Fibroblast of skin of left biceps (primary cell): ENCODE measurements at places on chromosomes 16 and 17.

- DNase-seq, result no peak
These were observed 217.9 kb downstream of the RAB11FIP4 start for GRCh38 chr17:31609331-31609730.

- peak; percentile 6 for DNase-seq
These were observed 577 bp upstream of the HS3ST2 start for GRCh38 chr16:22813223-22813947.

GRCh38 chr17:38874505-38875400 is 4.9 kb downstream of the LASP1 start:
- DNase-seq, result no peak

- DNase-seq, result no peak
These were observed 126.9 kb upstream of the AXIN2 start for GRCh38 chr17:65688307-65688706.

DNA sequence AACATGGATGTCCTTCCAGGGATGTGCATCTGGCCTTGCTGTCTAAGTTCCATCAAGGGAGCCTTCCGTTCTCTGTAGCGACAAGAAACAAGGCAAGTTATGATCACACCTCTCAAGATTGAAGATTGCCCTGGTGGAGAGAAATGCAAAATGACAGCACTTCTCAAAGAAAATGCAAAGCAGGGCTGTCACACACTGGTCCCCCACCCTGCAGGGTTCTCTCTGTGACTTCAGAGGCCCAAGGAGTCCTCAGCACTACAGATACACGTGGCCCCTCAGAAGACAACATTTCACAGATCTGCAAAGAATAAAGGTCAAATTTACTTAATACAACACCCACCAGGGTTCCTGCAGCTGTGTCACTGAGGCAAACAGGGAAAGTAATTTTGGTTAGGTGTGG is 60.7 kb upstream of the TEX2 start:
- DNase-seq, result no peak

DNA sequence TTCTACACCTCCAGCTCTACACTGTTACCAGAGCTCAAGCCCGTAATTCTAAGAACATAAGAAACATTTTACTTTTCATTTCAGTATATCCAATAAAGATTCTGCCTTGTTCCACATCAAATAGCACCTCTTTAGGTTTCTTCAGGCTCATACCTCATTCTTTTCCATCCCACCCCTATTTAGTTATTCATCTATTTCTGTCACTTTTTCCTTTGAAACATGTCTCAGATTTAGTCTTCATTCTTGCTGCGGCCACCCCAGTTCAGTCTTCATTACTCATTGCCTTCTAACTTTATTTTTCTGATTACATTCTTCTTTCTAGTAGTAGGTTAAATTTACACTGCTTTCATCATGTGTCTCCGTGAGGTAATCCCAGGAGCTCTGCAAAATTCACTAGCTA is 33.5 kb downstream of the PPM1E start:
- DNase-seq, result no peak

DNA sequence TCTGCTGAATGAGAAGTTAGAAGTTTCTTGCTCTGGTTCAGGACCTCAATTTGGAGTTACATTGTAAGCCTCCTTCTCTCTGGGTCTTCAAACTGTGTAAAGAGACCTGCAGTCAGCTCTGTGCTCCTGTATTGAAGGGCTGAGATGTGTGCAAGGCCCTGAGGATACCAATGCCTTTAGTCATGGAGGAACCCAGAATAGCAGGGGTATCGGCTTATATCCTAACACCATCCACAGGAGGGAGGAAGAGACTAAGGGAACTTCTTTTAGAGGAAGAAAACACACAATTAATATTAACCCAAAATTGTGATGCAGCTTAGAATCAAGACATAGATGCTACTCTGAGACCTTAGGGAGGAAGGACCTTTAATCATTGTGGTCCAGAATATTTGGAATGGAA is 36.5 kb downstream of the GLP2R start:
- no peak for DNase-seq

GRCh38 chr16:67268136-67268579 is 11.2 kb upstream of the PLEKHG4 start:
- DNase-seq, result peak; percentile 64

- DNase-seq, result no peak
These were observed 52.1 kb upstream of the SLC12A3 start for GRCh38 chr16:56812884-56813283.

DNA sequence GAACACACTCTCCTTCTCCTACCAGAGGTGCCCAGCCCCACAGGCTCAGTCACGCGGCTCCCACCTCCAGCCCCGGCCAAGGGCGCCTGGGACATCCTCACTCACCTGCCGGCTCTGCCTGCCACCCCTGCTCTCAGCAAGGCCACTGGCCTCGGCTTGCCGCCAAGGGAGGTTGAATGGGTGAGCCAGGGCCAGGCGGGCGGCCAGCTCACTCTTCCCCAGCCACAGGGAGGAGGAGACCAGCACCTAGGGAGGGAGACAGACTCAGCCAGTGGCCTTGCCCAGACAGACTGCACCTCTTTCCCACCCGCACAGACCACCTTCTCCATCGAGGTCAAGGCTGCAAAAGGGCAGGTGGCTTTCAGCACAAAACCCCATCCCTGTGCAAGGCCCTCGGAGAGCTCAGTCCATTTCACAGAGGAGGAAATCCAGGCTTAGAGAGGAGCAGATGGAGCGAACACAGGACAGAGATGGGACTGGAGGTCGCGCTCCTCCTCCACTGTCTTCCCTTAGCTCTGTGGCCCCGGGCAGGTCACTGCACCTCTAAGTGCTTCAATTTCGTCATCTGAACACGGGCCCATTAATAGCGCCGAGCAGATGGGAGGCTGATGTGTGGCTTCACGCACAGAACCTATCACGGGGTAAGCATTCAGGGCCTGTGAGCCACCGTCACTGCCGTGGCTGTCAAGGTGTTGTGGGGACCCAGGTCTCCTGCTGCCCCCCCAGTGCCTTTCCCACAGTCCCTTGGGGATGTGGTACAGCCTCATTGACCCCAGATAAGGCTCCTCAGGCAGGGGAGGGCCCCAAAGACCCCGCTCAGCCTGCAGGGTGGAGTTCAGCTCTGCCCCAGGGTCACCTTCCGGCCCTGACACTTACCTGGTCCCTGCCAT is 56.1 kb downstream of the RMI2 start:
- DNase-seq, result no peak

DNA sequence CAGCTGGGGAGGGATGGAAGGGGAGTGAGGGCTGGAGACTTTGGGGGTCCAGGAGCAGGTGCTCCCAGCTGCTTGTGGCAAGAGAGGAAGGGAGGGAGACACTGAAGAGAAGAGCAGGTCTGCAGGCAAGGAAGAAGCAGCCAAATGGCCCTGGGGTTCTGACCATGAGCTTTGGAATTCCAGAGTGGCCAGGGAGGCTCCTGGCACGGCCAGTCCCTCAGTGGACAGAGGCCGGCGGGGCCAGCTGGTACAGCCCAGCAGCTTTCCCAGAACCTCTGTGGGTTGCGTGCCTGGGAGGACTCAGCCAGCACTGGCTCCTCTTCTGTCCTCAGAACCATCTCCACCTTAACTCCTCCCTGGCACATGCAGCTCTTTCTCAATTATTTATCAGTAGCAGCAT is 233.0 kb downstream of the MSI2 start:
- no peak for DNase-seq

GRCh38 chr17:48769009-48769675 is 40.6 kb upstream of the HOXB13 start:
- DNase-seq, result no peak

- no peak for DNase-seq
These were observed 6.9 kb upstream of the BPTF start for GRCh38 chr17:67818110-67819002.

- DNase-seq, result no peak
These were observed 245.8 kb downstream of the SOX9 start for GRCh38 chr17:72366626-72367025.

DNA sequence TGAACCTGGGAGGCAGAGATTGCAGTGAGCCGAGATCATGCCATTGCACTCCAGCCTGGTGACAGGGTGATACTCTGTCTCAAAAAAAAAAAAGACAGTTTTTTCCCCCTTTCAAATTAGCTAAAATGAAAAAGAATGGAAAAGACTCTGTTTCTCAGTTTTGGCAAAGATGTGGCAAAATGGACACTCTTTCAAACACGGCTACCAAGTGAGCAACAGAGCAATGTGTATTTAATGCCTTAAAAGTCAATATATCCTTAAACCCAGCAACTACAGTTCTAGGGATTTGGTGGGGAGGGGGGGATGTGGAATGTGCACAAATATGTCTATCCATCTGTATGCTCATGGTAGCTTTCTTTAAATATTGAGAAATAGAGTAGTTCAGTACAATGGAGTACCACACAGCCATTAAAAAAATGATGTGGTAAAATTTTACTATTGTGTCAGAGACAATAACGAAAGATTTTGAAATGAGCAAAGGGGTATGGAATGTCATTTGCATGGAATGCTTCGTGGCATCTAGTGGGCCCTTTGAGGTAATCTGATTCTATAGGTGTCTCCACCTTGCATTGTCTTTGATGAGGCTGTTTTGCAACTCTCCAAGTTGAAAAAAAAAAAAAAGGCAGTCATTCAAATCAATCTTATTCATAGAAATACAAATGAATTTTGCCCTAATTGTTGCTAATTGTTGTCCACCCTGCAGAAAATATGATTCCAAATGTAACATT is 108.1 kb downstream of the AXIN2 start:
- DNase-seq, result no peak

DNA sequence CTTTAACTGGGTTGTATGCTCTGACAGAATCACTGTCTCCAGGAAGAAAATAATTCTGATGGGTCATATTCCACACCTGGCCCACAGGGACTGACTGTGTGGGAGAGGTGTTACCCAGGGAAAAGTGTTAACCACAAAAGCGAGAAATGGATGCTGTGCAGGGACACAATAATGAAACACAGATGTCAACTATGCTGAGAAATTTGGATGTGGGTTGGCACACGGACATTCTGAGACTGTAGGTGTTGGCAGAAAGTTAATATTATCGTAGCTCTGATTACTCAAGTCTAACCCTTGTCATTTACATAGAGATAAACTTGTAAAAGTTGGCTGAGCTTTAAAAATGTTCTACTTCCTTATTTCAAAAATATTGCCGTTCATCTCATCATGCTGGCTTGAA is 19.6 kb downstream of the TMC5 start:
- DNase-seq, result no peak

- no peak for DNase-seq
These were observed 34.4 kb downstream of the HNF1B start for GRCh38 chr17:37710344-37710886.

- no peak for DNase-seq
These were observed 775.9 kb upstream of the GOT2 start for GRCh38 chr16:59510008-59510424.

DNA sequence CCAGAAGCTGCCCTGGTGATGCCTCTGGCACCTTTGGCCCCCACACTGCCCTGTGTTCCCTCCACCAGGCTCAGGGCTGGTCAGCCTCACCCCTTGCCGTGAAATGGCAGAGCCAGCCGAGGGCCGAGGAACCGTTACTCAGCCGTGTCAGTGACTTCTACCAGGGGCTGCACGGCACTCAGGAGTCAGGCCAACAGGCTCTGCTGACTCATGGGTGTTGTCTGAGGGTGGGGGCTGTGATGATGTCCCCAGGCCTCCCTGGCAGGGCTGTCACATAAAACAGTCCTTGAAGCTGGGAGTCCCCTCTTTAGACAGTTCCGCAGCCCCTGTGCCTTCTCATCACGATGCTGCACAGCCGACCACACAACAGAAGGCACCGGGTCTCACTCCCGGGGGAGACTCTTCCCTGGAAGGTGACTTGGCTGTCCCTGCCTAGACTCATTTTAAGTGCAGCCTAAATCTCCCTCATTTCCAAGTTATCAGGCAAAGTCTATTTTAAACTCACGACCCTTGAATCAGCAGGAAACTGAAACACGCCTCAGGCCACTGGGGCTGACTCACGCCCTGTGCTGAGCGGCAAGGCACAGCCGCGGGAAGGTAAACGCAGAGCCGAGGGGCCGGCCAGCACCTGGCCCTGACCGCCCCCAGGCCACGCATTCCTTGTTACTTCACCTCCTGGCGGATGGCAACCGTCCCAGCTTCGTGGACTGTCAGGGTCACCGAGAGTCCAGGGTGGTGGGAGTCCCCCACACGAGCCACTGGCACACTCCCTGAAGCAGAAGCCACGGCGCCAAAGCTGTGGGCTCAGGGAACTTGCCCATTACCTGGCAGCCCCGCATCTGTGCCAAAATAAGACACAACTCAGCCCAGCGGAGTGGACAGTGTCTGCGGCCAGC is 102.6 kb downstream of the ZNF778 start:
- DNase-seq, result no peak

DNA sequence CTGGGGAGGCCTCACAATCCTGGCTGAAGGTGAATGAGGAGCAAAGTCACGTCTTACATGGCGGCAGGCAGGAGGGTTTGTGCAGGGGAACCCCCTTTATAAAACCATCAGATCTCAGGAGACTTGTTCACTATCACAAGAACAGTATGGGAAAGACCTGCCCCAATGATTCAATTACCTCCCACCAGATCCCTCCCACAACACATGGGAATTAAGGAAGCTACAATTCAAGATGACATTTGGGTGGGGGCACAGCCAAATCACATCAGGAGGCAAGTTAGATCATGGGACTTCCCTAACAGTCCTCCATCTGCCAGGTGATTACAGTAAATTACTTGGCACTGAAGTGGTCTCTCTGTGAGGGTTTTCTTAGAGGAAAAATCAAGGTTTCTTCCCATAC is 5.3 kb downstream of the TMEM114 start:
- DNase-seq, result no peak

- no peak for DNase-seq
These were observed 58.1 kb downstream of the WDR59 start for GRCh38 chr16:74926805-74927204.

DNA sequence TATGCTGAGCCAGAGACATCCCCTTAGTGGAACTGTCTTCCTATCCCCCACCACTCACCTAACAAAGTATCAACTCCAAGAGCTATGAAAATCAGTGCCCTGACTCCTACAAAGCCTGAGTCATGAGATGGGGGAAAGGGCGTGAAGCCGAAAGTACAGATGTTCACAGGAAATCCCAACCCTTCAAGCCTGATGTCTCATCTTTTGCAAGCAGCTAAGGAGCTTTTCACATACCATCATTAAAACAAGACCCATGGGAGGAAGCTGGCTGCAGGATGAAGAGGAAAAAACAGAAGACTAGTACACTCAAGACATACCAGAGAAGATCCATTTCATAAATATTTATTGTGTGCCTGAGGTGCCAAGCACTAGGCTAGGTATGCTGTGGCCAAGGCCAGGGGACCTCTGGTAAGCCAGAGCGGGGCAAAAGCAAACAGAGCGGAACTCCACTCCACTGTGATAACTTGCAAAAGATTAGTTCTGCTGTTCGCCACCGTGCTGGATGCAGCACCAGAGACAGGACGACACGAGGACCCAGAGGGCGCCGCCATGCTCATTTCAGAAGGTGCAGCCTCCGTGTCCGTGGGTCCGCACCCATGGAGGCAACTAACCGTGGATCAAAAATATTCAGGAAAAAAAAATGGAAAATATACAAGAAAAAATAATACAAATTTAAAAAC is 4.5 kb upstream of the MNT start:
- peak; percentile 73 for DNase-seq

DNA sequence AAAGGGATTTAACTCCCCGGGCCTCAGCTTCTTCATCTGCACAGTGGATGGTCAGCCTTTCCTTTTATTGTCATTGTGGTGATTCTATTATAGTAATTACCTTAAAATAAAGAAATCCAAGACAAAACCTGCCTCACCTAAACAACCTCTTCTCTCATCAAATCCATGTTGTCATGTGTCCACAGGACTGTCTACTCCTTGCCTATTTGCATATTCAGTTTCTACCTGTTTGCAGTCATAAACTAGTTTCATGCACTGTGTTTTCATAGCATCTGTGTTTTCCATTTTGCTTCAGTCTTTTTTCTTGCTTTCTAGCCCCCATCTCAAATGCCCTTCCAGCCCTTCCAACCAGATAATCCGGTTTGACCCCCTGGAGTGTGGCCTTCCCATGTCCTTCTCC is 44.3 kb upstream of the CPNE2 start:
- DNase-seq, result no peak

GRCh38 chr17:31586946-31587345 is 195.5 kb downstream of the RAB11FIP4 start:
- DNase-seq, result no peak
